NCI-H1417 (cell line): ENCODE measurements at places on chromosomes 5 and 9.
A peak's percentile ranks its signal among the peaks of the same experiment; 100 is the strongest.

DNA sequence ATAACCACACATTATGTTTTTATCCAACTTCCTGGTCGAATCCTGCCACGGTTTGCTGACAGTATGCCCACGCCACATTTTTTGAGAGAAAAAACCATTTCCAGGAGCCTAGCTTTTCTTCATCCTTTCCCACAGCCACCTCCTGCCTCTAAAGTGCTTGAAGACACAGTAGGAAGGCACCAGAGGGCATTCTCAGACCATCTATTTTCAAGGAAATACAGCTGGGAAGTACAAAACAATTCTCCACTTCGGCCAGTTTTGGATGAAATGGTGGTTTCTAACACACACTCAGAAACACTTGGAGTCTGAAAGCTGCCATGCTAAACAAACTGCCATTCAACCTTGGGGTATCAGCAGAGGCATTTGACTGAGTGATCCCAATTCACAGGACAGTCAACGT is 86.3 kb upstream of the RPS23 start:
- DNase-seq = no peak

DNA sequence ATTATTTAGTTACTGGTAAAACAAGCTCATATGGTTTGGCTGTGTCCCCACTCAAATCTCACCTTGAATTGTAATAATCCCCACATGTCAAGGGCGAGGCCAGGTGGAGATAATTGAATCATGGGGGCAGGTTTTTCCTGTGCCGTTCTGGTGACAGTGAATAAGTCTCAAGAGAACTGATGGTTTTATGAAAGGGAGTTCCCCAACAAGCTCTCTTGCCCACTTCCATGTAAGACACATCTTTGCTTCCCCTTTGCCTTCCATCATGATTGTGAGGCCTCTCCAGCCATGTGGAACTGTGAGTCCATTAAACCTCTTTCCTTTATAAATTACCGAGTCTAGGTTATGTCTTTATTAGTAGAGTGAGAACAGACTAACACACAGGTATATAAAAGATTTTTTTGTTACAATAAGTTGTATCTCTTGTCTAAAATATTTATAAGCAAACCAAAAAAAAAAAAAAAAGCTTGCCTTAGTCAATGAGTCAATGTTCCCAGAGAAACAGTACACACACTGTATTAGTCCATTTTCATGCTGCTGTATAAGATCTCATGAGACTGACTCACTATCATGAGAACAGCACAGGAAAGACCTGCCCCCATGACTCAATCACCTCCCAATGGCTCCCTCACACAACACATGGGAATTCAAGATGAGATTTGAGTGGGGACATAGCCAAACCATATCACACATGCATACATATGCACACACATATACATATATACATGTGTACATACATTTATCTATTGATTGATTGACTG is 138.3 kb downstream of the BASP1 start:
- DNase-seq = no peak

GRCh38 chr9:33306037-33306436 is 15.7 kb downstream of the NFX1 start:
- DNase-seq = no peak

DNA sequence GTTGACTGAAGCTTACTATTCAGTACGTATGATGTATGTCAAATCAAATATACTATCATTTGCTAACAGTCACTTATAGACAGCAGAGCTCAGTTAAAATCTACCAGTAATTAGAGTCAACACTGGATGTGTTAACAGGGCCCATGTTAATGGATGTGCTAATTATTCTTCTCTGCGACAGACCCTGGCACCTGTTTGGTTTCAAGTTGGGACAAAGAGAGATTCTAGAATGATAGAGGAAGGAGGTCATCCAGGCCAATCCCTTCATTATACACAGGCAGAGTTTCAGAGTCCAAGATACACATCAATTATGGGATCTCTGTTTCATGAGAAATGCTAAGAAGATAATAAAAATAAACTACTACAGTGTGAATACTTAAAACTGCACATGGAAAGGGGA is 615.0 kb downstream of the ZNF608 start:
- DNase-seq = peak; percentile 79

DNA sequence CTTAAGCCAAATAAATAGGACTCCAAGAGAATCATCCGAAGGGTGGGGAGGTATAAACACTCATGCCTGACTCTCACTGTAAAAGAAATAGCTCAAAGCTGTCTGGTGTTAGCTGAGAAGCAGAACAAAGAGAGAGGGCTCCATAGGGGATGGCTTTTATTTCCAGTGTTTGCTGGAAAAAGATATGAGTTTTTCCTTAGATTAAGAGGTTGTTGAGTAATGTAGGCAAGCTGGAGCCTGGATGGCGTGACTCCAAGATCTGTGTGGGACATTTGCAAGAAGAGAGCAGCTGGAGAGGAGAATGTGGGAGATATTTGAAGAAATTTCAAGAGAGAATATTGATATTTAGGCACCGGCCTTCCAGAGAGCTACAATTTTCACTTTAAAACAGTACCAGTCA is 793.7 kb upstream of the RGMB start:
- no peak for DNase-seq

DNA sequence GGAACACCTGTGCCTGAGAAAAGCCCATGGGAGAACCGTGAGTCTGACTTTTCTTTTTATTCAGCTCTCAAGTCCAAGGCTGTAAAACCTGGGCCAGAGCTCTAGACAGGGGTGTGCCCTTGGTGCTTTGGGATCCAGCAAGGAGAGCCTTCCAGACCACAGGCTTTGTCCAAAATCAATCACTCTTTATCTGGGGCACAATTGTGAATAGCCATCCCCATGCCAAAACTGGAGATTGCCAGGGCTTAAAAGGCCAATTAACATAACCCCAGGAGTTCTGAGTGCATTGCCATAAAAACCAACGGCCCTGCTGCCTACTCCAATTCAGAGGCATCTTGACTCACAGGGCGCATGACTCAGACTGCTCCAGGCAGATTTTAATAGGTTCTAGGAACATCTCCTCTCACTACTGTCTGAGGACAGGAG is 391.8 kb downstream of the ARHGEF28 start:
- peak; percentile 31 for DNase-seq

GRCh38 chr9:126708178-126708577 is 94.5 kb downstream of the LMX1B start:
- DNase-seq = no peak

DNA sequence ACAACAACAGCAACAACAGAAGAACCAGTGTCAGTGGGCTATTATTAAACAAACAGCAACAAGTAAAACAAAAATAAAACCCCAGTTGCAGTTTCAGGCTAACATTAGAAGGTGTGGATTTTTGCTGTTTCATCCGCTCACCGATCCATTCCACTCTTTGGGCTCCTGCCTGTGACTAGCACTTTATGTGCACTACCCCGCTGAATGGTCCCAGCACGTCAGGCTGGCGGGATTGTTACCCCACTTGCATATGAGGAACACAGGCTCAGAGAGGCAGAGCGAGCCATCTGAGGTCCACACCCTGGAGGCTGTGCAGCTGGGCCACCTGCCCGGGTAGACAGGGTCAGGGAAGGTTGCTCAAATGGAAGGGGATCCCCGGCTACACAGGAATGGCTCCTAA is 26.0 kb downstream of the NSG2 start:
- DNase-seq = no peak

DNA sequence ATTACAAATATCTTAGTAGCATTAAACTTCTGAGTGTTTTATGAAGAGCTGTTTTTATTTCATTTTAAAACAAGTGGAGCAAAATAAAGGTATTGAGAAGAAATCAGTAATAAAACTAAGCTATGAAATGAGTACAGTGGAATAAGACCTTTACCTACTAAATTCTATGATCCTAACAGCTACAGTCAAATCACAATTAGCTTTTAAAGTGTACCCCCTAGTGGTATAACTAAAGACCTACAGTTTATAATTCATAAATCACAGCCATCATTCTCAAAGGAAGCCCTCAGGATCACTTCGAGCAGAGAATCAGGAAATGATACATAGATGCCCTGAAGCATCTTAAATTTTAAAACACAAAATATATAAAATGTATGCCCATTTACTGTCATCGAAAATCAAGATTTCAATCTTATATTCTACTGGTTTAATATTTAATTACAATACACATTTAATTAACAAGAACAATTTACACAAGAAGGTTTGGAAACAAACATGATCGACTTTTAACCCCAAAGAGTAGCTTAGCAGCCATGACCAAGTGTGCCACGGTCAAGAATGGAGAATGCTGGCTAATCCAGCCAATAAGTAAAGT is 12.3 kb downstream of the CCNH start:
- peak; percentile 8 for DNase-seq

DNA sequence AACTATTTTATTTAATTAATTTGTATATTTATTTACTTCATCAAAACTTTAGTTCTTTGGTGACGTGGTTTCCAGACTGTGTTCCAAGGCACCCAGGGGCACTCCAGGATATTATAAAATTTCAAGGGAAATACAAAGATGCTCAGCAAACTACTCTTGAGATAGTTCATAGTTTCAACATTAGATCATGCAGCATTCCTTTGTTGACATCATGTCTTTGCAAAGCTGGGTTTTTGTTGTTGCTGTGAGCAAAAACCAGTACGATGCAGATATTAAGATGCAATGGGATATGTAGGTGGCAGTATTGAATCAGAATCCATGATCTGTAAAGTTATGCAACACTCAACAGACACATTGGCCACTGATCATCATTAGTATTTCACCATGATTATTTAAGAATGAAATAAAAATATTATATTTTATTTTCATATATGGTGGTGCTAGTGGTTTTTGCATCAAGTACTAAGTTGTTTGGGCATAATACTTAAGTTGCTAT is 219.7 kb downstream of the ADCY2 start:
- DNase-seq = no peak

- DNase-seq = no peak
Measured at GRCh38 chr9:100653643-100654334, 75.9 kb downstream of the CAVIN4 start.

GRCh38 chr5:173245319-173246134 is 10.5 kb upstream of the NKX2-5 start:
- DNase-seq = no peak

DNA sequence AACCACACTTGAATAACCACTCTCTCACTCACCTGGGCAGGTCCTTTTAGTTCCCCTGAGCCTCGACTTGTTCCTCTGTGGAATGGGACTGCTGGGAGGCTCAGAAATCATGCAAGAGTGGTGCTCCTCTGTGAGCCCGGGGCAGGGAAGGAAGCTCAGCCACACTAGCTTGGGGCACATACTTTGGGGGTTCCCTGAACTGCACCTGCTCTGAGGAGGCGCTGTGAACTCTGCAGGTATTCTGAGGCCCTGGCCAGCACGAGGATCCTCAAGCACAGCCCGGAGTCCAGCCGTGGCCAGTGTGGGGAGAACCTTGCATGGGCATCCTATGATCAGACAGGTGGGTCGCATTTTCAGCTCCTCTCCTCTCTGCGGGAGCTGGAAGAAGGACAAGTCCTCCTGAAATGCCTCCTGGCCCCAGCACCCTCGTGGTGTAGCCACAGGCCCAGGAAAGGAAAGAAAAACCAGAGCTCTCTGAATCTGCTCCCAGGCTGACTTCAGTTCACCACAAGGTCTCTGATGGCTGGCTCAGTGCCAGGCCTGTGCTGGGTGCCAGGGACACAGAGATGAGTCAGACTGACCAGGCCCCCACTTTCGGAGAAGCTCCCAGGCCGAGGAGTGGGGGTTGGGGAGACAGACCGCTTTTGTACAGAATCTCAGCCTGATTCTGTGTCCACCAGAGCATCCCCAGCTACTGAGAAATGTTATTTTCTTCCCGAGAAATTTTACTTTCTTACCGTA is 11.9 kb downstream of the GLIPR2 start:
- no peak for DNase-seq

GRCh38 chr9:88187631-88188030 is 49.4 kb upstream of the SPATA31C2 start:
- no peak for DNase-seq

DNA sequence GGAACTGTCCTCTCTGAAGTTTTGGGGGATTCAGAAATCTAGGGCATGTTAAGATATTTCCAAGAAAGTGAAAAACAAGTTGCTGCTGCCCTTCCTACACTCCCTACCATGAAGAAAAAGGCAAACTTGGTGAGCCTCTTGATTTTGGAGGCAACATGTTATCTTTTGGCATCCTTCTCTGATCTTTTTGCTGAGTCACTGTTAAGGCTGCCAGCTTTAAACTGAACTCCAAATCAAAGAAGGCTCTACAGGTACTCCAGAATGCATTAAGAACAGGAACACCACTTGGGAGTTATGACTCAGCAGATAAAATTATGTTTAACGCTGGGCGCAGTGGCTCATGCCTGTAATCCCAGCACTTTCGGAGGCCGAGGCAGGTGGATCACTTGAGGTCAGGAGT is 24.0 kb downstream of the PCDHB15 start:
- no peak for DNase-seq

GRCh38 chr5:121890297-121890858 is 38.7 kb downstream of the FTMT start:
- no peak for DNase-seq

GRCh38 chr5:89662499-89662898 is 747.1 kb downstream of the CETN3 start:
- DNase-seq = no peak

GRCh38 chr5:154179846-154180710 is 10.5 kb upstream of the GALNT10 start:
- DNase-seq = peak; percentile 40

DNA sequence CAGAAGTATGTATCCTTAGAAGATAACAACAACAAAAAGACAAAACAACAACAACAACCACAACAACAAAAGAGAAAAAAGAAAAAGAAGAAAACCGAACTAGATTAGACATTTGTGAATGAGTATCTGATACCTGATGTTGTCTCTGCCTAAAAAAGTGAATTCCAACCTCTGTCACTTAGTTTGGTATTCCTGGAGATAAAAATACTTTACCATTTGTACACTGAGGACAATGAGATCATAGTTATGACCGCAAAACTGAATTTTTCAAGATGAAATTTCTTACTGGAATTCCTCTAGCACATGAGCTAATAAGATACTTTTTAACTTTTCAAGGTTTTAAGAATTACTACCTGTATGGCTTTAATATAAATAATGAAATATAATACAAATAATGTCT is 54.5 kb downstream of the ALDH1A1 start:
- no peak for DNase-seq
